Activated CD4-positive, alpha-beta T cell treated with anti-CD3 and anti-CD28 coated beads, Interleukin-2, amount 10 ng/mL, durations not matched to agents 7 days and 5 days (primary cell): ENCODE measurements at places on chromosomes 7 and 10.

DNA sequence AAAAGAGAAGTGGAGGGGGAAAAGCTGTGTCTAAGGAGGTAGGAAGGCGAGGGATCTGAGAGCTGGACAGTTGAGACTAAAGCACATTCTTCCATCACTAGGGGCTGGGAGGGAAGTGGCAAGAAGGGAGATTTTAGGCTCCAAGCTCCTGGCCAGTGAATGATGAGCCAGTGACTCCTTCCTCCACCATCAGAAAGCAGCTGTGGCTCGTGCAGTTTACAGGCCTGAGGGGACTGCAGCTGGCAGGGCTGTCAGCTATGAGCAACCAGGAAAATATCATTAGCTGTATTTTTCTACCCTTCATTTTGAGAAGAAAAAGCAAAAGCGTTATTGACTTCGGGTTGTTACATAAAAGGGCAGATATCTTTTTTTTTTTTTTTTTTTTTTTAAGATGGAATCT is 60.7 kb downstream of the GPAM start:
- no peak for DNase-seq

- no peak for DNase-seq
Observed at GRCh38 chr10:85604884-85605283, 761.7 kb downstream of the GRID1 start.

DNA sequence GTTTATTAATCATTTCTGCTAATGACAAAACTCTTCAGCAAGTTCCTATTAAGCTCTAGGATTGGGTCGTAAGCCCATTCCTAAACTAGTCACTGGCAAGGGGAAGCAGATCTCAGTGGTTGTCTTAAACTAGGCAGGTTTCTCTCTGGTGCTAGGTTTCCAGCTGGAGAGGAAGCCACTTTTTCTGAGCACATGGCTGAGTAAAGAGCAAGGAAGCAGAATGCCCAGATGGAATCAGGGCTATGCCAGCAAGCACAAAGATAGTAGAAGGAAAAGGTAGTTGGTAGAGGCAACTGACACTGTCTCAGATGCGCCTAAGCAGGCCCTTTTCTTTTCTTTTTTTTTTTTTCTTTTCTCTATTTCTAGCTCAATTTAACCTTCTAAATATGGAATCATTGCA is 224.9 kb downstream of the EXOC4 start:
- no peak for DNase-seq

GRCh38 chr7:122467661-122468449 is 163.3 kb upstream of the FEZF1 start:
- no peak for DNase-seq

DNA sequence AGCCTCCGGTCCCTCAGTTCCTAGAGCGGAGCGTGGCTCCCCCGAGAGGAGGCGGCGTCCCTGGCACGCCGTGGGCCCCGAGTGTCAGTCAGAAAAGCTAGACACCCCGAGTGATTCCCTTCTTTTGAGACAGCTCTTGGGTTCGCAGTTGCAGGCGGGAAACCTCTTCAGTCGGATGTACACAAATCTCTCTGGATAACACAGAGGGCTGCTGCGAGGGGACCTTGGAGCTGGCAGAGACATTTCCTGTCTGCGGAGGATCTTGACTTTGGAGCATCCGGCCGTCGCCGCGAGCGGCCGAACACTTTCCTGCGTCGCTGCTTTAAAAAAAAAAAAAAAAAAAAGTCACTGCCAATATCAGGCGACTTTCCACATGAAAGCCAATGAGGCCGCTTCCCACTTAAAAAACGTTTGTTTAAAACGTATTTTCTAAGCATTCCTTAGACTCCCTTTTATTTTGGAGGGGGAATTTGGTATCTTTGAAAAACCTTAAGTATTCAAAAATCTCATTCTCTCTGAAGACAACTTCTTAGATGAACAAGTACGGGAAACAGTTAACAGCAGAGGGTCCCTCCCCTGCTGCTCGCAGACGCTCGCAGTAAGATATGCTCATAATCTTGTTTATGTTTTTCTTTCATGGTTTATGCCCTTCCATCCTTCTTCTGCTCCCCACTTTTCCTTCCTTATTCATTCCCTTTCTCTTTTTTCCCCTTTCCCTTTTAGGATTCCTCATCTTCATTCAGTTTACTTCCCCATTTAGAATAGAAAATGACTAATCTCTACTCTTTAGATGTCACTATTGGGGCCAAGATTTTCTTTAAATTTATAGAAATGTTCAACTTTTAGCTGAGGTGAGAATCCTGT is 10.0 kb downstream of the HHEX start:
- DNase-seq: peak; percentile 43

GRCh38 chr7:15433151-15433550 is 128.7 kb downstream of the AGMO start:
- no peak for DNase-seq

- DNase-seq: no peak
Observed at GRCh38 chr10:103514244-103514643, 20.7 kb downstream of the NEURL1 start.

- no peak for DNase-seq
Observed at GRCh38 chr7:20164425-20165145, 52.6 kb downstream of the MACC1 start.

- no peak for DNase-seq
Observed at GRCh38 chr10:6794441-6794840, 214.4 kb upstream of the PRKCQ start.
